Kidney (tissue), 22 donors: ENCODE measurements at places on chromosomes 1 and 21. TPM values are rescaled to one million over a fixed set of nuclear protein-coding genes. Genes with fewer than 3 reads are reported as not detected.
A peak's percentile ranks its signal among the peaks of the same experiment; 100 is the strongest.

The SLC25A34 gene
- 12.2 TPM for polyA plus RNA-seq

The SLC19A2 gene
- polyA plus RNA-seq: 10.9 TPM

The COL16A1 gene
- 9.2 TPM for polyA plus RNA-seq

The RHOC gene
- polyA plus RNA-seq: 501 TPM

The DCDC2B gene
- polyA plus RNA-seq: not detected

The FCRL5 gene
- not detected for polyA plus RNA-seq

The TATDN3 gene
- polyA plus RNA-seq: 19.5 TPM

DNA sequence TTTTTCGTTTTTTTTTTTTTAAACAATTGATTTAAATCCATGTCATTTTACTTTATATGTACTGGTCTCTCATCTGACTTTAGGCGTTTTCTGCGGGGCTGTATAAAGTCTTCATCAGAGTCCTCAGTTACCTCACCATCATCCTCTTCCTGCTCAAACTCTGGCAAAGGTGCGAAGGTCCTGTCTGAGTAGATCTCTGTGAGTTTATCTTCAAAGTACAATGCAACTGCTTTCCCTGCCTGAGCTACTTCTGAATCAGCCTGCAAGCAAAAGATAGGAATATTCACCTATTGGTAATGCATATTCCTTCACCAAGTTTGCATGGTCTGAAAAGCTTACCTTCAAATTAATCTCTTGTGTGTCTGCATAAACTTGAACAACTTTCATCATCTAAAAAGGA is 113.4 kb downstream of the TRIM33 start:
- H3K4me1 ChIP-seq: no peaks in the 10 kb centered on the region
- H3K27me3 ChIP-seq: no peaks in the 10 kb centered on the region
- DNase-seq: no peak
- H3K27ac ChIP-seq: no peak overlapping the region

DNA sequence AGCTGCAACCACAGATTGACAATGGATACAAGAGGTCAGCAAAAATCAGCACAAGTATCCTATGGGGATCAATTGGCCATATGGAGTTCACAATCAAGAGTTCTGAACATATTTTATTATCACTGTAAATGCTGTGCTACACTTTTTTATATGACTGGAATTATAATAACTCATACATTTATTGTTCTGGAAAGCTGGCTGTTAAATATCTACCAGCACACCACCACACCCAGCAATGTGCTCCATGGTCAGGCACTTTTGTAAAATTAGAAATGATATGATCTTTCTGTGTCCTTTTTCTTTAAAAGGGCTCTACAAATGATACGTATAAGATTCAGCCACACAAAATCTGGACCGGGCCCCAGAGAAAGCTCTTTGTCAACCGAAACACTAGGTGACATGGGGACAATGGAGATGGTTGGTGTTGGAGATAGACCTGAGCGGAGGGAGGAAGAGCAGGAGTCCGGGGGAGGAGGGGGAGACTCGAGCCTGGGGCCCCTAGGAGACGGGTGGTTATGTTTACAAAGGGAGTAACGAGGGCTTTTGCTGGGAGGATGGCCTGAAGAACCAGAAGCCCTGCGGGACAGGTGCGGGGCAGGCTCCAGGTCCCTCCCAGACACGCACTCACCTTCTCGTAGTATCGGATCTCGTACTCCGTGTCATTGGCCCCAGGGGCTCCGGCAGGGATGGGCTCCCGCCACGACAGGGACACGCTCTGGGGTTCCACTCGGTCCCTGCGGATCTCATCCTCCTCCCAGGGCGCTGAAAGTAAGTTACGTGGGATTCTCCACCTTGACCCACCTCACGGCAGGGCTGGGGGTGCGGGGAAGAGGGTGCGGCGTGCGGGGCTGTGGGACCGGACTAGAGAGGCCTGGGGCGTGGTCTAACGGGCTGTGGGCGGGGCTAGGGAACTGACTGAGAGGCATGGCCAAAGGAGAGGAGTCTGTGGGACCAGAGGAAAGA is 30.0 kb downstream of the EPHA10 start:
- H3K4me1 ChIP-seq: no peaks in the 10 kb centered on the region
- H3K4me3 ChIP-seq: no peak overlapping the region
- DNase-seq: no peak
- no peak overlapping the region for H3K27ac ChIP-seq
- H3K36me3 ChIP-seq: no peaks in the 10 kb centered on the region

- no peak overlapping the region for H3K27ac ChIP-seq
- no peak for DNase-seq
- no peak overlapping the region for H3K4me3 ChIP-seq
Measured at GRCh38 chr21:43192501-43193081, 23.8 kb downstream of the CRYAA start.

DNA sequence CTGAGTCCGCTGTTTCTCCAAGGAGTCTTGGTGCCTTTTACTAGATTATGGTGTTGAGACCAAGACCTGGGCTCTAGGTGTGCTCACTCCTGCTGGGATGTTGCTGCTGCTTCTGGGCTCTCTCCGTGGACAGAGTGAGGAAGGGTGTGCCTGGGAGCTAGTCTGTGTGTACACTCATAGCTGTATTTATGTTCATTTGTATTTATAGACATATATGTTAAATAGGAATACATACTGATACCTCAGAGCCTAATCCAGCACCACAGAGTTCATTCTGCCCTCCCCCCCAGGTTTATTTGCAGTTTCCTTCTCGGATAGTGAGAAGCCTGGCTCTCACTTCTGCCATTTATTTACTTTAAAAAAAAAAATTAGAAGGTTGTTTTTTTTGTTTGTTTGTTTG is 12.6 kb downstream of the PCNT start:
- DNase-seq: no peak
- no peak overlapping the region for H3K4me3 ChIP-seq
- no peaks in the 10 kb centered on the region for H3K4me1 ChIP-seq

GRCh38 chr1:110433803-110434202 is 17.1 kb upstream of the PROK1 start:
- no peaks in the 10 kb centered on the region for H3K27me3 ChIP-seq
- no peak overlapping the region for H3K27ac ChIP-seq
- DNase-seq: peak; percentile 30
- H3K4me3 ChIP-seq: no peak overlapping the region
- H3K36me3 ChIP-seq: no peaks in the 10 kb centered on the region

DNA sequence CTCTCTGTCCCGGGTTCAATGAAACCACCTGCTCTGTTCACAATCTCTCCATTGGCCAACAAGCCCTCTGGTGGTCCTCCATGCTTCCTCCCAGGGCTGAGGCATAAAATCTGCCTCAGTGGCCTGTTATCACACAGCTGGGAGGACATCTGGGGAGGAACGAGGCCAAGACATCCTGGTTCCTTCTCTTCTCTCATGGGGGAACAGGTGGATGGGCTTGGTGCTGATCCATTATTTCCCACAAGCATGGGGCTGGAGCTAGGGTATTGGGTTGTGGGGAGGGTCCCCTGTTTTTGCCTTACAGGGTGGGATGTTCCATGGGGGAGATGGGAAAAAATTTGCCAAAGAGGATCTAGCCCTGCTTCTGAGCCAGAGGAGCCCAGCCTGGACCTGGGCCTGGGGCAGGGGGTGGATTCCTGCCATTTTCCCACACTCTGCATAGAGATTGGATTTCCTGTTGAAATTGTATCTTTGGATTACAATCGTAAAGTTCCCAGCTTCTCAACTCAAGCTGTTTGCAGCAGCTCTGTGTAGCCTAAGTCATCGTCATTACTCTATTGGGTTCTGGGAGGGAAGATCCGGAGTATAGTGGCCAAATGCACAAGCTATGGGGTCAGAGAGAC is 124.7 kb downstream of the NAV1 start:
- no peaks in the 10 kb centered on the region for H3K4me1 ChIP-seq
- DNase-seq: no peak
- no peak overlapping the region for H3K27ac ChIP-seq
- H3K27me3 ChIP-seq: no peaks in the 10 kb centered on the region
- no peaks in the 10 kb centered on the region for H3K36me3 ChIP-seq

DNA sequence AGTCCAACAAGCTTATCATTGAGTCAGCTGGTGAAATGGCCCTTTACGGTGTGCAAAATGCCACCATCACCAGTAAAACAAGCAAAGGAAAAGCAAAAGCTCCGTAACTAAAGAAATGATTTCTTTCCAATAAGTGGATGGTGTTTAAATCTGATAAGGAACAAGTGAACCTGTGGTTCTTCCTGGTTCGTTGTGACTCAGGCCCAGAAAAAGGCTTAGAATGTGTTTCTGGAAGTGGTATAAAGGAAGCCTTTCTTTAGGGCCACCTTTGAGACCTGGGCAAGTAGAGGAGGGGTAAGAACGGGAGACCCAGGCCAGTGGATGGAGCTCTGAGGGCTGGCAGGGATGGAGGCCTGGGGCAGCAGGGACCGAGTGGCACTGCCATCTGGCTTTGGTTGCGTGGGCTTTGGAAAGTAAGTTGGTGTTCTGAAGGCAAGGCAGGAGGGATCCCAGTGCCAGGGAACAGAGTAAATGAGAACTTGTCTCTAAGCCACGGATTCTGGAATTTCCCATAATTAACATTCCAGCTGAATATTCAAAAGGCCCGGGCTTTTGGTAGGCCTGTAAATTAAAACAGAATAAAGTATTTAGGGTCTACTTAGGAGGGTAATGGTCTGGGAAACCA is 87.9 kb upstream of the LMO4 start:
- H3K36me3 ChIP-seq: no peaks in the 10 kb centered on the region
- no peak overlapping the region for H3K4me3 ChIP-seq
- H3K27ac ChIP-seq: no peak overlapping the region
- no peaks in the 10 kb centered on the region for H3K27me3 ChIP-seq
- no peak for DNase-seq

DNA sequence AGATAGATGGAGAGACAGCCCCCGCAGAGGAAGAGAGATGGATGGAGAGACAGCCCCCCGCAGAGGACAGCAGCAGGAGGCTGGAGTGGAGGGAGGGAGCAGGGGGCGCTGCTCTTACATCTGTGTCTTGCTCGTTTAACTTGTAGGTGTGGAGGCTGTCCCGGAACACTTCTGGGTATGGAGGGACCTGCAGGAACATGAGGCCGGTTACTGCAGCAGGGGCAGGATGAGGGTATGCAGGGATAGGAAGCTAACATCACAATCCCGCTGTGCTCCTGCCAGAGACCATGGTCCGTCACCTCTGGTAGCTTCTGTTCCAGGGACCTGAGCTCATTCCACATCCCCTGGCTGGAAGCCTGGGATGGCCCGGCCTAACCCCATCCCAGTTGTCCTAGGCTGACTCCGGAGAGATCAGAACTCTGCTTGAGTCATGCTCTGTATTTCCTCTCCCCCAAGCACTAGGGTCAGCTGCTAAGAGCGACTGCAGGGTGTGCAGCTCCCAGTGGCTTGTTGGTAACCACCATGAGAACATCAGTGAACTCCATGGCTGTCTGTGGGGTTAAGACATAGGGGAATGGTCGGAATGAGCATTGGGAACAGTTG is 36.7 kb upstream of the GOLT1A start:
- no peaks in the 10 kb centered on the region for H3K27me3 ChIP-seq
- no peak for DNase-seq
- no peaks in the 10 kb centered on the region for H3K4me1 ChIP-seq
- H3K27ac ChIP-seq: no peak overlapping the region
- H3K4me3 ChIP-seq: no peak overlapping the region

DNA sequence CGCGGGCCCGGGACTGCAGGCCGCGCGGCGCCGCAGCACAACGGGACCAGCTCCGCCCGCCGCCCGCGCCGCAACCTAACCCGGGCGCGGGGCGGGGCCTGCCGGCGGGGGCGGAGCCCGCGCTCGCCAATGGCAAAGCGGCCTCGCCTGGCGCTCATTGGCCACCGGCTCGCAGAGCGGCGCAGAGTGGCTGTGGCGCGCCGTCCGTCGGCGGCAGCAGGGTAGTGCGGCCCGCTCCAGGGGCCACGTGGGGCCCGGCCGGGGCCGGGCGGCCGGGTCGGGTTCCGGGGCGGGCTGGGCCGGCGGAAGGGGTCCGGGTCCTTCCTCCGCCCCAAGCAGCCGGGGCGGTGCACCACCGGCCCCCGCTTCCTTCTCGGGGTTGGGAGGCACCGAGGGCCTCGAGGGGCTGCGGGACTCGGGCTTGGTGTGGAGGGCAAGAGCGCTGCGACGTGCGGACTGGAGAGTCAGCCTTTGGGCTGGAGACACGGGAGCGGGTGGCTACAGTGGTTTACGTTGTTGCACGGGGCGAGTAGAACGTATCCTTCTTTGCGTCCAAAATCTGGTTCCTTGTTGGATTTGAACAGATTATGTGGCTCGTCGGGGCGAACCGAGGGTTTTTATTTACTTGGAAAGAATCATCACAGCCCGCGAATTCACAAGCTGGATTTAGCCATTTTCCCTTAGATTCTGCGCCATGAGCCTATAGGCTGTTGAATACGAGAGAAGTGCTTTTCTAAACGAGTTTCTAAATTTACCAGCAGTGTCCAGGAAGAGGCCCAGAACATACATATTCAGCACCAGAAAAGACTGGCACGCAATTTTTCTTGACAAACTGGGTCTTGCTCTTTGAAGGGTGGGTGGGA is at the start of gene SRM:
TSS of gene SRM (minus strand) at position 51 of the 863 bp plus-strand sequence. CDS start 75 bp downstream, outside the sequence.
- no peaks in the 10 kb centered on the region for H3K27me3 ChIP-seq
- peak; percentile 91 for DNase-seq

- H3K27me3 ChIP-seq: no peaks in the 10 kb centered on the region
- no peaks in the 10 kb centered on the region for H3K4me1 ChIP-seq
- H3K36me3 ChIP-seq: no peaks in the 10 kb centered on the region
Measured at GRCh38 chr21:34761758-34762330, 93.0 kb downstream of the CLIC6 start.

DNA sequence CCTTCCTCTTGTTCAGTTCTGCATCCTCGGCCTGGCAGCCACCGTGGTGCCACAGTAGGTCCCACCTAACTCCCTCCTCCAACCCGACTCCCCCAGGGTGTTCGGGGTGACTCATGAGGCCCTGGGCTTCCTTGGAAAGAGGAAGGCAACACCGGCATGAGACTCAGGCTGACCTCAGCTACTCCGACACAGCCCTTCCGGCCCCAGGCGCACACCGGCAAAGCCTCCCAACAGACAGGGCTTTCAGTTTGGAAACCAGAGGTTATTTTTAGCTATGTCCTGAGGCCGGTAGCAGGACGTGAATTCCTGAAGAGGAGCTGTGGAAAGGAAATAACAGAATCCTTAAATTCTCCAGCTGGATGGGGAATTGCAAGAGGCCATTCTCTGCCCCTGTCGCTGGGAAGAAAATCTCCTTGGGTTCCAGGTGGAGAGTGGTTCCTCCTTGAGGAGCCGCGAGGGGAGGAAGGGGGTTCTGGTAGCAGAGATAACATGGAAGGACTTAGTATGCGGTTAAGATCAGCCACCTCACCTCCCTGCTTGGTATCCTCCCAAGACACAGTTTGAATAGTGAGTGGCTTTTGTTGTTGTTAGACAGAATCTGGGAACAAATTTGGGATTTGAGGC is 24.4 kb downstream of the PLXNA2 start:
- H3K4me1 ChIP-seq: peaks cover 14% of the 10 kb centered on the region
- H3K36me3 ChIP-seq: peaks cover 8% of the 10 kb centered on the region

GRCh38 chr1:93004566-93005251 is 43.4 kb upstream of the DIPK1A start:
- H3K36me3 ChIP-seq: no peaks in the 10 kb centered on the region
- no peak overlapping the region for H3K4me3 ChIP-seq
- no peak overlapping the region for H3K27ac ChIP-seq
- H3K27me3 ChIP-seq: no peaks in the 10 kb centered on the region
